Skeletal muscle tissue (tissue), 5 donors: ENCODE measurements at places on chromosomes 3 and 15. TPM values are rescaled to one million over a fixed set of nuclear protein-coding genes. Genes with fewer than 3 reads are reported as not detected.

The ARGFX gene
- total RNA-seq, result not detected

The TUSC7 gene
- total RNA-seq, result not detected

The THPO gene
- under 0.01 TPM for total RNA-seq

The EXOSC7 gene
- 36.0 TPM for total RNA-seq

The RETNLB gene
- not detected for total RNA-seq
